ENCODE measurements at places on chromosomes 13 and 19. TPM values are rescaled to one million over a fixed set of nuclear protein-coding genes. Genes with fewer than 3 reads are reported as not detected.

DNA sequence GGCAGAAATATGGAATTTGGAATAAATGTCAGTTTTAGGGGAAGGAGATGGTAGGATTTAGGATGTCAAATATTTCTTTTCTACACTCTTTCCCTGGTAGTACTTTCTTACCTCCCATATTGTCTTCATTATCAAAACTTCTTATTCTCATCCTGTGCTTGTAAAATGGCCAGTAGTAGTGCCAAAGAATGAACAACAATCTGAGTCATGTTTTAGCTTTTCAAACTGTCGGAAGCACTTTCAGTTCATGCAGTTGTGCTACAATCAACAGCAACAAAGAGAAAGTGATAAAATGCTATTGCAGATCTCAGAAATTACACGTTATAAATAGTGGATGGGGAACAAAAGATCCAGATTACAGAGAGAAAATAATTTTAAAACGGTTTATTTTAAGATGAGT lies 193.7 kb upstream of the RXFP2 start:
- H3K27ac ChIP-seq: no peak overlapping the region
- no peak for DNase-seq
- no peaks in the 10 kb centered on the region for H3K4me1 ChIP-seq
- no peaks in the 10 kb centered on the region for H3K36me3 ChIP-seq
- H3K4me3 ChIP-seq: no peak overlapping the region

DNA sequence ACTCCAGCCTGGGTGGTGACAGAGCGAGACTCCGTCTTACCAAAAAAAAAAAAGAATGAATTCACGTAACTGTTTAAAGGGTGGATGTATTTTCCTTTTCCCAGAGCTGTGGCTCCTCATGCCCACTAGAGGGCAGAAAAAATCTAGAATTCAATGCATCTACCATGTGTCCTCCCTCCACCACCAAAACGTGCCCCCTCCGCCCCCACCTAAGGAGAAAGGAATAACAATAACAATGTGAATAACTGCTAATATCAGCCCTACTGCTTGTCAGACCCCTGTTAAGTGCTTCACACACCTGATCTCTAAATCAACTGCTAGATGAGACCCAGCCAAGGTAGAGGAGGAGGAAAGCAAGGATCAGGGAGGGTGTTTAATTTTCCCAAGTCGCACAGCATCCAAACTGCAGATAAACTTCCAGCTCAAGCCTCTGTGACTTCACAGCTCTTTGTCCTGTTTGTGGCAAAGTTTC lies 20.2 kb upstream of the PNMA8B start:
- no peaks in the 10 kb centered on the region for H3K36me3 ChIP-seq
- no peak overlapping the region for H3K27ac ChIP-seq
- no peaks in the 10 kb centered on the region for H3K4me1 ChIP-seq
- peaks cover 5% of the 10 kb centered on the region for H3K27me3 ChIP-seq
- DNase-seq: no peak
- no peak overlapping the region for H3K4me3 ChIP-seq

- DNase-seq: no peak
- H3K36me3 ChIP-seq: no peaks in the 10 kb centered on the region
- H3K27me3 ChIP-seq: peaks cover 9% of the 10 kb centered on the region
These were observed 21.7 kb downstream of the GNG7 start for GRCh38 chr19:2680808-2681207.

DNA sequence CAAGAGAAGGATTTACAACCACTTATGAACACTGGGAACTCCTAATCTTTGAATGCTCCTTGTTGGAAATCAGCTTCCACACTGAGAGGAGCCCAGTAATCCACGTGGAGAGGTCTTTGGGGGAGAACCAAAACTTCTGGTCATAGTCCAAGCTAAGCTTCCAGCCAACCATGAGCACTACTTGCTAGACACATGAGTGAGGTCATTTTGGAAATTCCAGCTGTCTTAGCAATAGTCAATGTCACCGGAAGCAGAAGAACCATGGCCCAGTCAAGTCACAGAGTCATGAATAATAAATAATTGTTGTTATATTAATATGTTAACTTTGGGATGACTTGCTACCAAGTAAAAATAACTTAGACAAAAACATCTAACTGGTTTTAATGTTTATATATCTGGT lies 324.9 kb upstream of the SGCG start:
- H3K4me1 ChIP-seq: no peaks in the 10 kb centered on the region
- H3K36me3 ChIP-seq: no peaks in the 10 kb centered on the region

GRCh38 chr13:100788540-100788939 lies 113.9 kb upstream of the TMTC4 start:
- DNase-seq: no peak
- peak overlapping the region; percentile 54 for H3K27ac ChIP-seq
- H3K4me3 ChIP-seq: no peak overlapping the region
- H3K27me3 ChIP-seq: peaks cover 4% of the 10 kb centered on the region

DNA sequence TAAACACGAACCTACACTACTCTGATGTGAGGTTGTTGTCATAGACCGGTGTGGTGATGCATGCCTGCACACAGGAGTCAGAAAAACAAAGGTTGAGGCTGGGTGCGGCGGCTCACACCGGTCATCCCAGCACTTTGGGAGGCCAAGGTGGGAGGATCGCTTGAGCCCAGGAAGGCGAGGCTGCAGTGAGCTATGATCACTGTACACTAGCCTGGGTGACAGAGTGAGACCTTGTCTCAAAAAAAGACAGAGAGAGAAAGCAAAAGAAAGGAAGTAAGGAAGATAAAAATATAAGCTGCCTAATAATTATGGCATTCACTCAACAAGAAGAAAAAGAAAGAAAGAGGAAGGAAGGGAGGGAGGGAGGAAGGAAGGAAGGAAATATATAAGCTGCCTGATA lies 9.3 kb downstream of the GP6 start:
- DNase-seq: no peak
- no peak overlapping the region for H3K27ac ChIP-seq
- H3K27me3 ChIP-seq: peaks cover 14% of the 10 kb centered on the region
- H3K36me3 ChIP-seq: peaks cover 10% of the 10 kb centered on the region

GRCh38 chr19:13808856-13809255 lies 13.6 kb downstream of the ZSWIM4 start:
- no peak overlapping the region for H3K27ac ChIP-seq
- DNase-seq: no peak
- peaks cover 15% of the 10 kb centered on the region for H3K36me3 ChIP-seq
- H3K4me3 ChIP-seq: no peak overlapping the region
- no peaks in the 10 kb centered on the region for H3K4me1 ChIP-seq
- H3K27me3 ChIP-seq: peaks cover 2% of the 10 kb centered on the region

DNA sequence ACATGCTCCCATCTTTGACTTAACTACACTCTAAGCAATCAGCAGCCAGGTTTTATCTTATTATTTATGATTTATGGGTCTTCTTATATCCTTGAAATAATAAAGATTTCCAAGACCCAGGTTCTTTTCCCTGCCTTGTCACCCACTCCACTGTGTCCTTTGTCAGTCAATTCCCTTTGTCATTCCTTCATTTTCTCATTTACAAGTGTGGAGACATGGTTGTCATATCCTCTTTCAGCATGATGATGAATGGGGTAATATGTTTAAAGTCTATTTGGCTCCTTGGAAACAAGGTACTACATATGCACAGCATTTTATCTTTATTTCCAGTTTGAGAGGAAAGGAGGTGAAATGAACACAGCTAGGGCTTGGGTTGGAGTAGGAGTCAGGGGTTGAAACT lies 521.8 kb downstream of the LMO7 start:
- no peaks in the 10 kb centered on the region for H3K36me3 ChIP-seq
- H3K27ac ChIP-seq: no peak overlapping the region
- no peaks in the 10 kb centered on the region for H3K4me1 ChIP-seq
- no peak overlapping the region for H3K4me3 ChIP-seq
- DNase-seq: no peak

- DNase-seq: no peak
- no peaks in the 10 kb centered on the region for H3K36me3 ChIP-seq
- no peaks in the 10 kb centered on the region for H3K4me1 ChIP-seq
- no peaks in the 10 kb centered on the region for H3K27me3 ChIP-seq
- H3K4me3 ChIP-seq: no peak overlapping the region
These were observed 15.0 kb downstream of the COG6 start for GRCh38 chr13:39670445-39670844.

- DNase-seq: no peak
- H3K4me1 ChIP-seq: peaks cover 31% of the 10 kb centered on the region
- no peaks in the 10 kb centered on the region for H3K27me3 ChIP-seq
- no peak overlapping the region for H3K4me3 ChIP-seq
- H3K27ac ChIP-seq: no peak overlapping the region
- no peaks in the 10 kb centered on the region for H3K36me3 ChIP-seq
These were observed 6.8 kb upstream of the CEACAM18 start for GRCh38 chr19:51471527-51471926.

- no peaks in the 10 kb centered on the region for H3K4me1 ChIP-seq
- H3K27me3 ChIP-seq: peaks cover 3% of the 10 kb centered on the region
- H3K27ac ChIP-seq: no peak overlapping the region
- H3K36me3 ChIP-seq: no peaks in the 10 kb centered on the region
- DNase-seq: no peak
These were observed 13.6 kb downstream of the TNFSF13B start for GRCh38 chr13:108283110-108283509.

GRCh38 chr19:51258165-51259160 lies 7.6 kb downstream of the SIGLECL1 start:
- H3K27me3 ChIP-seq: no peaks in the 10 kb centered on the region
- H3K4me1 ChIP-seq: peaks cover 14% of the 10 kb centered on the region
- no peaks in the 10 kb centered on the region for H3K36me3 ChIP-seq
- H3K27ac ChIP-seq: peak overlapping the region; percentile 34
- no peak overlapping the region for H3K4me3 ChIP-seq

GRCh38 chr13:71906448-71906847 lies 39.4 kb upstream of the DACH1 start:
- no peaks in the 10 kb centered on the region for H3K27me3 ChIP-seq
- no peaks in the 10 kb centered on the region for H3K36me3 ChIP-seq
- H3K4me3 ChIP-seq: no peak overlapping the region
- no peak for DNase-seq
- H3K27ac ChIP-seq: no peak overlapping the region
- peaks cover 8% of the 10 kb centered on the region for H3K4me1 ChIP-seq

GRCh38 chr19:10352764-10353671 lies 13.6 kb upstream of the ICAM3 start:
- H3K4me1 ChIP-seq: no peaks in the 10 kb centered on the region
- no peak overlapping the region for H3K4me3 ChIP-seq
- peaks cover 16% of the 10 kb centered on the region for H3K36me3 ChIP-seq
- peak; percentile 65 for DNase-seq
- H3K27ac ChIP-seq: no peak overlapping the region

- H3K4me1 ChIP-seq: peaks cover 21% of the 10 kb centered on the region
- no peaks in the 10 kb centered on the region for H3K36me3 ChIP-seq
- no peak overlapping the region for H3K4me3 ChIP-seq
- peaks cover 24% of the 10 kb centered on the region for H3K27me3 ChIP-seq
- no peak overlapping the region for H3K27ac ChIP-seq
These were observed 18.8 kb downstream of the CYTH2 start for GRCh38 chr19:48487948-48488347.

DNA sequence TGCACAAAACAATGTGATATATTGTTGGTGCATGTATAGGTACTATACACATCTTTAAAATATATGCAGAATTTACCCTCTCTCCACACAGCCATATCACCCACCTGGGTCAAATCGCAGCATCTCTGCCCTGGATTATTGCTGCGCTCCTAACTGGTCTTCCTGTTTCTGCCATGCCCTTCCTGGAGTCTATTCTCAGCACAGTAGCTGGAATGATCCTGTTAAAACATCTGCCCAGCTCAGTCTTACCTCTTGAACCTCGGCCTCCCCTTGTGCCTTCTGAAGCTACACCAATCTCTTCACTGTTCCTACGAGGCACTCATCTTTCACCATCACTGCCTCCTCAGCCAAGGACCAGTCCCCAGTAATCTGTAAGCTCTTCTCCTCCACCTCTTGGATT lies 25.5 kb upstream of the TNFRSF19 start:
- H3K36me3 ChIP-seq: no peaks in the 10 kb centered on the region
- no peak overlapping the region for H3K4me3 ChIP-seq
- no peaks in the 10 kb centered on the region for H3K27me3 ChIP-seq
- no peak for DNase-seq
- no peaks in the 10 kb centered on the region for H3K4me1 ChIP-seq

- DNase-seq: peak; percentile 44
- H3K27ac ChIP-seq: no peak overlapping the region
- peaks cover 5% of the 10 kb centered on the region for H3K36me3 ChIP-seq
- H3K27me3 ChIP-seq: peaks cover 9% of the 10 kb centered on the region
- no peak overlapping the region for H3K4me3 ChIP-seq
These were observed 34.6 kb downstream of the NFIX start for GRCh38 chr19:13029893-13030292.

- no peak overlapping the region for H3K27ac ChIP-seq
- no peaks in the 10 kb centered on the region for H3K36me3 ChIP-seq
- no peak for DNase-seq
- no peaks in the 10 kb centered on the region for H3K4me1 ChIP-seq
These were observed 502.7 kb downstream of the UQCRFS1 start for GRCh38 chr19:28710278-28710677.

- no peaks in the 10 kb centered on the region for H3K4me1 ChIP-seq
- no peaks in the 10 kb centered on the region for H3K36me3 ChIP-seq
- DNase-seq: no peak
- no peaks in the 10 kb centered on the region for H3K27me3 ChIP-seq
These were observed 73.4 kb downstream of the AKAP11 start for GRCh38 chr13:42345367-42345766.

- H3K36me3 ChIP-seq: no peaks in the 10 kb centered on the region
- DNase-seq: no peak
- peaks cover 8% of the 10 kb centered on the region for H3K27me3 ChIP-seq
- H3K4me3 ChIP-seq: no peak overlapping the region
These were observed 15.8 kb downstream of the TLE2 start for GRCh38 chr19:3013263-3013725.

DNA sequence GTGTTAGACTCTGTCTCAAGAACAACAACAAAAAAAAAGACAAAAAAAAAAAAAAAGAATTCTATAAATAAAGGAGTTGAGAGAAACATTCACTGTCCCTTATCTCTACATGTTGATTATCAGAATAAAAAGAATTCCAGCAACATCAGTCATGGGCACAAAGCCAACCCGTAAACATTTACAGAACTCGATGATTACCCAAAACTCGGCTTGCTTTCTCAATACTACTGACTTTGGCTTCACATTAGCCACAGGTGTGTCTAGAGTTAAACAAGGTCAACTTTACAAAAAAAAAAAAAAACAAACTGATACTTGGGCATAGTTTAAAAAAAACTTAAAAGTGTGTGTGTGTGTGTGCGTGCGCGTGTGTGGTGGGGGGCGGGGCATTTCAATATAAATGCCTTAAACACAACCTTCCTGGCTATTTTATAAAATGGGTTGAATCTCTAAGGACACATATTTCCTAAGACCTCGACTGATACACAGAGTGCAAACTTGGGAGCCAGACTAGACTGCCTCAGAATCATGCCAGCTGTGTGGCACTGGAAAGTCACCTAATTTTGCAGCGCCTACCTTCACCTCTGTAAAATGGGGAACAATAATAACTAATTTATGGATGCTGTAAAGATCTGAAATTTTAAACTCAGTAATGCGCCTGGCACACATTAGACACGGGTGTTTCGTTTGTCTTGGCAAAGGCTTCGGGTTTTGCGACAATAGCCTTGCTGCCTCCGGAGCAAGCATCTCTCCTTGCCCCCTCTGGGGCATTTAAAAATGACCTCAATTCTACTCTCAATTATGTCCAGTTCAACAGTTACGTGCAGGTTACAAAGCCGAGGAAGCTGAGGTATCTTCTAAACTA lies 922 bp downstream of the EBPL start:
- no peak for DNase-seq
- H3K36me3 ChIP-seq: peaks cover 12% of the 10 kb centered on the region

Gene PTGIR
- not detected for total RNA-seq

Gene NLRP4
- not detected for total RNA-seq

Gene LRRC63
- not detected for total RNA-seq

Gene KIR3DL1
- total RNA-seq: not detected

Gene NHLRC3
- 26.9 TPM for total RNA-seq

Gene LIN7B
- total RNA-seq: 5.8 TPM

Gene KLK3
- total RNA-seq: not detected

Gene KCTD15
- total RNA-seq: 81.1 TPM

Gene LAIR1
- total RNA-seq: 2.1 TPM

Gene ARRDC5
- total RNA-seq: not detected

Gene GIPC1
- total RNA-seq: 106 TPM

Gene IL12RB1
- not detected for total RNA-seq

Gene TMEM143
- 8.5 TPM for total RNA-seq

Gene CLDN10
- total RNA-seq: 1.6 TPM

All from endothelial cell (in vitro differentiated cells).